ENCODE measurements at places on chromosomes 7 and 10. TPM values are rescaled to one million over a fixed set of nuclear protein-coding genes. Genes with fewer than 3 reads are reported as not detected.

The ELN gene
- total RNA-seq, result 24.6 TPM

The PLCE1 gene
- 8.2 TPM for total RNA-seq

The LMTK2 gene
- 36.1 TPM for total RNA-seq

The FAM25C gene
- not detected for total RNA-seq

The ATOH7 gene
- 0.63 TPM for total RNA-seq

The TFEC gene
- 1.8 TPM for total RNA-seq

The PON3 gene
- 27.2 TPM for total RNA-seq

The FAM20C gene
- 36.7 TPM for total RNA-seq

Data from testis (tissue), 5 donors.